ENCODE measurements at places on chromosomes 3 and 15.
A peak's percentile ranks its signal among the peaks of the same experiment; 100 is the strongest.

- no peak for DNase-seq
Measured at GRCh38 chr3:85508659-85509058, 549.9 kb downstream of the CADM2 start.

DNA sequence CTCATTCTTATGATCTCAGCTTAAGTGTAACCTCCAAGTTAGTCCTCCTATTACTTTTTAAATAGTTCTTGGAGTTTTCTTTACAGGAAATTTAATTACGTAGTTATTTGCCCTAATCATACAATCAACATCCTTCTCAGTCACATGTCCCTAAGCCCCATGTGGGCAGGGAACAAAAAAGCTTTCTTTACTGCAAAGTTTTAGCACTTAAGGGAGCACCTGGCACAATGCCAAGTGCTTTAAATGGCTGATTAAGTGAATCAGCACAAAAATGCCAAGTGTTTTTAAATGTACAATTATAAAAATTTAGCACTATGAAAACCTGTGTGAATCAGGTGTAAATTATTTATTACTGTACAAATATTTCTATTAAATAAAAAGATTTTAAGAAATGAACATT lies 445.3 kb downstream of the C3orf38 start:
- no peak for DNase-seq

DNA sequence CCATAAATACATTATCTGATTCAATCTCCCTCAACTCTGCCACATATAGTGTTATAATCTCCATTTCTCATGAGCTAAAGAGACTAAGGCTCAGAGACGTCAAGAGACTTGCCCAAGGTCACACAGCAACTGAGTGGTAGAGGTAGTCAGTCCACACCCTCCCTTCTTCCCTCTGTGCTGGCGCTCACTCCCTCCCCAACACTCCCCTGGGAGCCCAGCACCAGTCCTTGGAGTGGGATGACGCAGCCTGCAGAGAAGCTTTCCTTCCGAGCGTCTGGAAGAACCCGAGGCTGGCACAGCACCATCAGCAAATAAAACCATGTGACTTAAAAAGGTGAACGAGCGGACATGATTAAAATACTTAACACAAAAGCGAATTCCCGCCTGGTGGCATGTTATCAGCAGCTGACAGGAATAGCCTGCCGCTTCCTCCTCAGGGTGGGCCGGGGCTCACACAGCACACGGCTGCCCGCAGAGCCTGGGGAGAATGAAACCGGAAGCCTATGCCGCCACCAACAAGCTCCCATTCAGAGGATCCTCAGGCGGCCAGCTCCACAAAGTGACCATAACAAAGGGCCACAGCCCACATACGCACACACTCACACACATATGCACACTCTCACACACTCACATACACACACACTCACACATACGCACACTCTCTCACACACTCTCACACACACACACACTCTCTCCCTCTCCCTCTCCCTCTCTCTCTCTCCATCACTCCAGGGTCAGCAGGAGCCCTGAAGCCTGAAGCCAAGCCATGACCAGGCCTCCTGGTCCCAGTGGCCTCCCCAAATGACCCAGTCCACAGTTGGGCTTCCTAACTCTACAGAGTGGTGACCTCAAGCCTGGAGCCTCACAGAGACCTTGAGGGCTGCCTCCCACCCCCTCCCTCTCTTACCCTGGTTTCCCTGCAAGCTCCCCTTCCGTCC lies 120.5 kb downstream of the XXYLT1 start:
- peak; percentile 73 for DNase-seq

- DNase-seq, result no peak
Measured at GRCh38 chr15:101243420-101243819, 8.4 kb downstream of the CHSY1 start.

- no peak for DNase-seq
Measured at GRCh38 chr3:17121336-17121735, 236.6 kb downstream of the PLCL2 start.

GRCh38 chr3:34107669-34108068 lies 309.2 kb downstream of the PDCD6IP start:
- no peak for DNase-seq

GRCh38 chr3:139231555-139232281 lies 112.1 kb upstream of the MRPS22 start:
- no peak for DNase-seq

- DNase-seq, result no peak
Measured at GRCh38 chr3:42906070-42906847, at the start of gene ZNF662. ZNF662 (plus strand) TSS chr3:42906142; CDS start chr3:42908115, 1,973 bp downstream.

DNA sequence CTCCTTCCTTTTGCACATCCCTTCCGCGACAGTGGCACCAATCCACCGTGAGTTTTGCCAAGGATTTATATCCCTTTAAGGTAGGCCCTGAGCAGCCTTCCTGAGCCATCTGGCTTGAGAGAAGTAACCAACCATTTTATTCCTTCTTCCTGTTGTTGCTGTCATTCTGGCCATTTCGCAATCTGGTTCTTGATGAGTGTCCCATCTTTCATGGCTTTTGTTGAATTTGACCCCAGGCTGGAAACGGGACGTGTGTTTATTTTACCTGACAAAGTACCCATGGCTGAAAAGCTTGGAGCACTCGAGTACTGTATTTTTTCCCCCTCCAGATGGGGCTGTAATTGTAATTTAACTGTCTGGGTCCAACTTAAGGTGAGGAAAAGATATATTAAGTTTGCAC lies 173.4 kb downstream of the WNT5A start:
- no peak for DNase-seq

DNA sequence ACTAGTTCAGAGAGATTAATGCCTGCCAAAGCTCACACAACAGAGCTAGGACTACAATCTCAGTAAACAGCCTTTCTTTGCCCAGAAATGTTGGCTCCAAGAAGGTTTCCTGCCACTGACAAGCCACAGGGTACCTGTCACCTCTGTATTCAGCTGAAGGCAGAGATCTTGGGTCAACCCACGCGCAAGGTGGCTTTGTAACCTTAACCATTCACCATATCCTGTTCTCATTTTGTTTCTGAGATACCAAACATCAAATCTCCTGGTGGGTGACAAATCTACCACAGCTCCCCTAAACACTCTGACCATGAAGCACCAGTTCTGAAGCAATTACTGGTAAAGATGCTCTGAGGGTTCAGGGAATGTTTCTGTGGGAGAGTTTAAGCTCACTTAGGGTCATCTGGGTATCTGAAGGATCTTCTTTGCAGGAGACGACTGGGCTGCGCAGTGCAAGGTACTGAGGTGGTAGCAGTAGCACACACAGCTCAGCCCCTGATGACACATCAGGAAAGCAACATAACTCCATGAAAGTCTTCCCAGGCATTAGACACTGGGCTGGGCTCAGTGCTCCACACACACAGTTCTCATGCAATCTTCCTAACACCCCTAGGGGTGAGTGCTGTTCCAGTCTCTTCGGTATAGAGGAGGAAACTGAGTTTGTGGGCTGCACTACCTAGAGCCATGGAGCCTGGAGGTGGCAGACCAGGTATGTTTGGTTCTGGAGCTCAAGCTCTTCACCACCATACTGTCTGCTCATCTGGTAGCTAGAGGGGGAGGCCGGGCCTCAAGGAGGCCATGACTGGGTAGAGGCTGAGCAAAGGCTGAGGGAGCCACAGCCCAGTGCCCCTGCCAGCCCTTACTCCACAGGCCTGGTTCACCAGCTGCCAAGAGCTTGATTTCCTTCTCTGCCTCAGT lies 7.7 kb downstream of the CXCR6 start:
- DNase-seq, result no peak

GRCh38 chr3:149579838-149580542 lies 77.8 kb downstream of the WWTR1 start:
- DNase-seq, result no peak

DNA sequence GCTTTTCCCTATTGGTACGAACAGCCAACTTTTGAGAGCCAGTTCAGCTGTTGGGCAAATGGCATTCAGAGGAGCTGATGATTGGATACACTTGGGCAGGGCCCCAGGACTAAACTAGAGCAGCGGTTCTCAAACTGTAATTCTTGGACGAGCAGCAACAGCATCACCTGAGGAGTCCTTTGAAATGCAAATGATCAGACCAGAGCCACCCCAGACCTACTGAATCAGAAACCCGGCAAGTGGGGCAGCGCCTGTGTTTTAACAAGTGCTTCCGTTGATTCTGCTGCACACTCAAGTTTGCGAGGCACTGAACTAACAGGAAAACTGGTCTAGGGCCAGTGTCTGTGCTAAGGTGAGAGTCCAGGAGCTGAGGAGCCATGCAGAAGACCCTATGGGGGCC lies 239.7 kb downstream of the UACA start:
- DNase-seq, result no peak

- no peak for DNase-seq
Measured at GRCh38 chr3:44076221-44076829, 165.4 kb upstream of the TOPAZ1 start.

- DNase-seq, result no peak
Measured at GRCh38 chr15:43930079-43930478, 103.3 kb downstream of the WDR76 start.

GRCh38 chr3:60829058-60829457 lies 422.2 kb downstream of the FHIT start:
- no peak for DNase-seq

GRCh38 chr15:62895905-62896316 lies 146.6 kb upstream of the TPM1 start:
- DNase-seq, result no peak

- DNase-seq, result no peak
Measured at GRCh38 chr3:11381563-11381962, 109.4 kb downstream of the ATG7 start.

DNA sequence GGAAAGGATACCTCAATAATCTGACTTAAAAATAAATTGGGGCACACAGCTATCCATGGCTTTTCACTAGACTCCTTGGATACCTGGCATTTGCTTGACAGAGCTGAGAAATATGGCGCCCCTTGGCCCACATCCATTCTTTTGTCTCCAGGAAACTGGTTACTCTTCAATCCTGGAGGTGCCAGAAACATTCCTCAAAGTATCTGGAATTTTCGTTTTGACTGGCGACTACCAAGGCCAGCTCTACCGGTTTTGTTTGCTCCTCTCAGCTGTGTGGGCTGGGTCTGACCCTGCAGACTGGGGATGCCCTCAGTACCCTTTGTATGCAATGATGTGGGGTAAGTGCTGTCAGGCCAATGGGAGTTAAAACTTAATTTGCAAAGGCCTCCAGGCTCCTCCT lies 27.0 kb downstream of the KATNBL1 start:
- no peak for DNase-seq

DNA sequence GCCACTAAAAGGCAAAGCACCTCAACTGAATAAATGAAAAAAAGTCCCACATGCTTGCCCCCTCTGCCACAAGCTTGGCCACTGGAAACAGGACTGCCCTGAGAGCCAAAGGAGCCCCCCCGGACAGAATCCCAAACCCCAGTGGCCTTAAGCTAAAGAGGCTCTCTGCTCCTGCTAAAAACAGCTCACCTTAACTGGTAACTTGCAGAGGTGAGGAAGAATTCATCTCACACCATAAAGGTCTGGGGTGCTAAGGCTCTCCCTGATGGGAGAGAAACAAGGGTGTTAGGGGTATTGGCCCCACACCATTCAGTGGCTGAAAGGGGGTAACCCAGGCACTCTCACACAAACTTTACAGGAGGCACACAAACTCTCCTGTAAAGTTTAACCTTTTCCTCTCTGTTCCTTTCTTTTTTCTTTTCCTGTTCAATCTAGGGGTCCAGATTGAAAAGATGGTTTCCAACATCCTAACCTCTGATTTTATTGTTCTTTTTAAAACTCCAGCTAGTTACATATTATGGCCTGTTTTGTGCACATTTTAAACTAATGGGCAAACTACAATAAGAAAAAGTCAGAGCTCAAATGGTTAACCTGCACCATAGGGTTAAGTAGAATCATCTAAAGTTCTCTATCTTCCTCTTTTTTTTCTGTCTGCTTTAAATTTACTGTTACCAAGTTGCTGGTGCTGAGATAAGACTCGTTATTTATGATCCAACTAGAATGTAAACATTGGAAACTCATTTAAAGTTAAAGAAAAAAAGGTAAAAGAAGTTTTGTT lies 19.9 kb downstream of the TRANK1 start:
- no peak for DNase-seq

GRCh38 chr3:71269906-71270305 lies 313.6 kb downstream of the FOXP1 start:
- no peak for DNase-seq

GRCh38 chr15:100801256-100801900 lies 78.3 kb upstream of the ALDH1A3 start:
- DNase-seq, result no peak

GRCh38 chr3:10577486-10577885 lies 72.1 kb upstream of the ATP2B2 start:
- DNase-seq, result no peak

DNA sequence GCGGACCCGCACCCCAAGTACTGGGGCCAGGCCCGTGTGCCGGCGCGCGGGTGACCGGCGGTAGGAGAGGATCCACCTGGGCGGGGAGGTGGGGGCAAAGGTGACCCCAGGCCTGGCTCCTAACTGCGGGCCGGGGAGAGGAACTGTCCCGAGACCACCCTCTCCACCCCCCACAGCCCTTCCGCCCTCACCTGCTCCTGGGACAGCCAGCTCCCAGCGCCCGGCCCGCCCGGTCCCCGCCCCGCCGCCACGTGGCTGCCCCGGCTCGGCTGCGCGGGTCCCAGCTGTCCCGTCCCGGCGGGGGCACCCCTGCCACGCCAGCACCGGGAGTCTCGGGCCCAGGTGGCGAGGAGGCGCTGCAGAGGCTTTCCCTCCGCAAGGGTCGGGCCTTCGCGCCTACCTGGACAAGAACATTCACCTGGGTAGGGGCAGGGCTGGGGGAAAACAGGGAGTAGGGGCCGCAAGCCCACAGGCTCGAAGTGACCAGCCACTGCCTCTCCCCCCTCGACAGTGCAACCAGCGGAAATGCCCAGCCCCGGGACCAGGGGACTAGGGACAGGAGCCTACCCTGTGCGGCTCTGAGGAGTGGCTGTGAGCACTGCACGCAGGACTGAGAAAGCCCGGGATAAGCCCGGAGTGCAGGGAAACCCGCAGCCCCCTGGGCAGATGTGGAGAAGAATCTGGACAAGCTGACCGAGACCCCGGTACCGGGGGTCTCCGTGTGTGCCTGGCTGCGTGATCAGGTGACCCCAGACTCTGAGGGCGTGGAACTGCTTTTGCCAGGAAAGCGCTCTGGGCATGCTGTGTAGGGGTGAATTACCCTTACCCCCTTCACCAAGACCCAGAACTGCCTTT lies at the start of gene SLC12A8:
Gene SLC12A8, minus strand, starts transcription at position 240 of the 855 bp plus-strand sequence. CDS start 1,399 bp downstream, outside the sequence.
- no peak for DNase-seq

- DNase-seq, result no peak
Measured at GRCh38 chr15:24862726-24863521, 91.9 kb upstream of the SNRPN start.

GRCh38 chr3:109355625-109356441 lies 18.5 kb upstream of the DPPA4 start:
- DNase-seq, result no peak

DNA sequence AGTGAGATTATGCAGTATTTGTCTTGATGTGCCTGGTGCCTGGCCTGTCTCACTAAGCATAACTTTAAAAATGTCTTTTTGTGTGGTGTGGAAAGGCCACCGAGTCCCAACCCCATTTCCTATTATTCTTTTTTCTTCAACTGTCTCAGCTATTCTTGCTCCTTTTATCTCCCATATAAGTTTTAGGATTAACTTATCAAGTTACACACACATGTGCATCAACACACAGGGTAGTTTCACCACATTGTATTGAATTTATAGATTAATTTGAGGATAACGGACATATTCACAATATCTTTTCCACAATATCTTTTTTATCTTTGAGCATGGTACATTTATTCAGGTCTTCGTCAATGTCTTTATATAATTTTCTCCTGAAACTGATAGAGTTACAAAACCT lies 127.6 kb downstream of the RYR3 start:
- no peak for DNase-seq
